ENCODE measurements at places on chromosomes 3 and 15. TPM values are rescaled to one million over a fixed set of nuclear protein-coding genes. Genes with fewer than 3 reads are reported as not detected.

The SLC38A3 gene
- 0.93 TPM for polyA plus RNA-seq

The C15orf62 gene
- 0.31 TPM for polyA plus RNA-seq

The GOLGA8H gene
- polyA plus RNA-seq = 0.25 TPM

The CTXN2 gene
- not detected for polyA plus RNA-seq

GRCh38 chr3:104908761-104909160, 457.9 kb upstream of the ALCAM start:
- no peak for DNase-seq

DNA sequence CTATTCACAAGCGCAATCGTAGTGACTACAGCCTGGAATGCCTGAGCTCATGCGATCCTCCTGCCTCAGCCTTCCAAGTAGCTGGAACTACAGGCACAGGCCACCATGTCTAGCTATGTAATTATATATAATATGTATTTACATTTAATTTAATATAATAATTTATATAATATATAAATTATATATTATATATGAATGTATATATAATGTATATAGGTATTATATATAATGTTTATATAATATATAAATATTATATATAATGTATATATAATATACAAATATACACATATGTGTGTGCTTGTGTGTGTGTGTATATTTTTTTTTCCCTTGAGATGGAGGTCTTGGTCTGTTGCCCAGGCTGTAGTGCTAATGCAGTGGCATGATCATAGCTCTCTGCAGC, 27.6 kb upstream of the ULK4 start:
- no peak for DNase-seq

- no peak for DNase-seq
Observed at GRCh38 chr15:65330934-65331645, 26.6 kb downstream of the RNU5B-1 start.

- no peak for DNase-seq
Observed at GRCh38 chr15:33616475-33616874, 305.7 kb downstream of the RYR3 start.

- DNase-seq = no peak
Observed at GRCh38 chr3:187926620-187927019, 181.4 kb upstream of the BCL6 start.

DNA sequence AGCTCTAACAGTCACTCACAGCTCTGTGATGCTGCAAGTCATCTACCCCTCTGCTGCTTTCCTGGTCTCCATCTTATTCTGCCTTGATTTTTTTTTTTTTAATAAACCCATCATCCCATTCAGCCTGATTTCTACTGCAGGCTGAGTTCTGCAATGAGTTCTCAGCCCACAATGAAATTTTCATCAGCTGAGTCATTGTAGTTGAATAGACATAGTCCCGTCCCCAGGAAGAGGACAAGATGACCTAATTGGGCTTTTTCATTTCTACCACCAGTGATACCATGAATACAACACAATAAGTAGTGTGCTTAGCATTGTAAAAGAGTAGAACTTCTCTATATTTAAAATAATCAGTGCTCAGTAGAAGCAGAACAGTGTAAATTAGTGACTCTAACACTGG, 59.3 kb downstream of the C3orf85 start:
- no peak for DNase-seq

DNA sequence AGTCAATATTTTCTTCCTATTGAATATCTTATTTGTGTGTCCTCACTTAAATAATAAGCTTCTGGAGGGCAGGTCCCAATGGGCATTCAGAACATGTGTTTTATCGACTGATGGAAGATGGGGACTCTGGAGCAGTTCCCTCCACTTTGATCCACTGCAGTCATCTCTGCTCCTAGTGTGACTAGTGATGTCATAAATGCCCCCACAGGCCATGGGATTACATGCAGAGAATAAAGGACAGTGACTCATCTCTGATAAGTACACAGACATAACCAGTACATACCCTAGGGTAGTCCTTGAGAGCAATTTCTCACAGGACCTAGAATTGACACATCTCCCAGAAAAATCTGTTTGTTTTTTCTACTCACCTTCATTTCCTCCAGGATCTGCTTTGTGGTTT, 49.4 kb upstream of the FMN1 start:
- no peak for DNase-seq

DNA sequence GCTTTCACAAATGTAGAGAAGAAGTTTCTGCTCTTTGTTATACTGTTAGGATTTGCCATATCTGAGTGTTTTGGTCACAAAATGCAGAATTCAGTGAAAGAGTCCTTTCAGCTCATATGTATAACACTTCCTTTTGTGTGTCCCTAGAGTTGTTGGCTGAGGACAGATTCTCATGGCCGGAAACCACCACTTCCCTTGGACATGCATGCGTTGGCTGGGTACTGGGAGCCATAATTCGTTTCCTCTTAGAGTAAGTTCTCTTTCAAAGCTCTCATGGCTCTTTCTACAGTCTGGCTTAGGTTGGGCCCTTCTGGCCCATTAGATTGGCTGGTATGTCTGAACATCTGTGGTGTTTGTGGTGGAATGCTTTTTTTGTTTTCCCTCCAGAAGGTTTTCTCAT, 298.5 kb downstream of the DIPK2A start:
- DNase-seq = no peak

DNA sequence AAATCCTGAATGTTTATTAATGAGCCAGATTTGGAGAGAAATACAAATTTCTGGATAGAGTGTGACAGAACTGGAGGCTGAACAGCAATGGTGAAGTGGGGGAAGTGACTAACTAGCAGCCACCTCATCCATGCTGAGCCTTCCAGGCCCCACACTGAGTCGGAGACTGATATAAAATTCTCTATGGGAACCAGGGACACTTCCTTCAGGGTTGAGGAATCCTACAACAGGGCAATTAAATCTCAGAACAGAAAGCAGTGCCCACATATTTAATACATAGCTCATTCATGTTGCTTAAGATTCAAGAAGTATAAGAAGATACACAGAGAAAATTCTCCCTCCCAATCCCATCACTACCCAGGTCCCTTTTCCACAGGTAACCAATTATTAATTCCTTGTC, 49.3 kb downstream of the HACD2 start:
- no peak for DNase-seq

- DNase-seq = peak; percentile 78
Observed at GRCh38 chr3:99846477-99847160, 29.0 kb downstream of the CMSS1 start.

DNA sequence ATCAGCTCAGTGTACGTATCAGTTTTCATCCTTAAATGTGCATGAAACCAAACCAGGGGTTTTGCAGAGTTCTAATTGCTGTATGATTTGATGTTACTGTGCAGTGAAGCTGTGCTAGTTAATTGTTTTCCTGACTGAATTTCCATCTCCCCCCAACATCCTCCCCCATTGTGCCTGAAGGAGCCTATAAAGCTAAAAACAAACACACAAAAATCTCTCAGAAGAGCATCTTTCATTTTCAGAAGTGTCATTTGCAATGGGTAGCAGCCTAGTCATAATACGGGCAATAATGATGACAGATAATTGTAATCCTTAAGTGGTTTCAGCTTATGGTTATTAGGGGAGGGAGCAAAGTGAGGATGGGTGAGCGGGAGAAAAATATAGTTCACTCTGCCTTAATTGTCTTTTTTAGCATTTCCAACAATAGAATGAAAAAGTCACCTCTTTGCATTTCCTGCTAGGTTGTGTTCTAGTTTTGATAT, 207.9 kb upstream of the TBL1XR1 start:
- DNase-seq = no peak

- DNase-seq = no peak
Observed at GRCh38 chr3:171365489-171365888, 94.7 kb downstream of the TNIK start.

DNA sequence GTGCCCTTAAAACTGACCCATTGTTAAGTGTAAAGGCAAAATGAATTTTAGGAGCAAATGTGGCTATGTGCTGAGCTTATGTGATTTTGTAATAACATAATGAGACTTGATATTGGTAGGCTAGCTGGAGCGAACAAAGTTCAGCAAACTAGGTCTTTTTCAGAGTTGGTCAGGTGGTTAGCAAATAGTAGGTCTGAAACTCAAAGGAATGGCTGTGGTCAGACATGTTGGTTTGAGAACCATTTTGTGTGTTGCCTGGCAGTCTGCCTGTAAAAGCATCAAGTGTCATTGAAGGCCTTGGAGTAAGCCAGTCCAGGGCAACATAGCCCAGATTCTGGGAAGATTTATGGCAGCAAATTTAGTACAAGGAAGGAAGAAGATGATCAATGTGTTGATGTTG, 16.4 kb downstream of the FBXO22 start:
- DNase-seq = no peak

GRCh38 chr15:42175671-42176070, 19.2 kb upstream of the PLA2G4F start:
- DNase-seq = no peak

DNA sequence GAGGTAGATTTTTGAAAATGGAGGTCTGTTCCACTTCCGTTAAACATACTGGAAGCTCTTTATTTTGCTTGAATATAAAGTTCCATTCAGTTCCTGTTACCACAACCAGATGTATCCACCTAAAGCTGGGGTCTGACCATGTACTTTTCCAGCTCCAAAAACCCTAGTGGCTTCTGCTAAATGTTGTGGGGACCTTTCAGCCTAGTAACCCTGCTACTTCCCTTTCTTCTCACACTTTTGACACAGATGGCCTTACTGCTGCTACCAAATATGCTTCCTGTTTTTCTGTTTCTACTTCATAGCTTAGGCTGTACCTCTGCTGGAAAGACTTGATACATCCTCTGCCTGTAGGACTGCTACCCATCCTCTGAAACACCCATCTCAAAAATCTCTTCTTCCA, 87.8 kb downstream of the COL6A6 start:
- no peak for DNase-seq

DNA sequence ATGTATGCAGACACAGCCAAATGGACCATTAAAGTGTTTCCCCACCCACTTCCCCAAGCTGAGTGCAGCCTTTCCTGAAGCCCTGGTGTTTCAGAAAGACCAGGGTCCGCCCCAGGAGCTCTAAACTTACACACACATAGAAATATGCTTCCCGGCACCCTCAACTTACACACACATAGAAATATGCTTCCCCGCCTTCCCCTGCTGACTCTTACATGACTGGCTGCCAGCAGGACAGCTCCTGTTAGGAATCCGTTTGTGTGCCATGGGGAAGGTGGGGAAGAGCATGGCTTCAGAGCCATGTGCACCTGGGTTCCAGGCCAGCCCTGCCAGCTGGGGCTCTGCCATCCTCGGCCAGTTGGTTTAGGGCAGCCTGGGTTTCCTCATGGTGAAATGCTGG, 3.6 kb downstream of the CLEC3B start:
- peak; percentile 34 for DNase-seq

GRCh38 chr3:65595222-65596028, 443.3 kb downstream of the MAGI1 start:
- no peak for DNase-seq

- peak; percentile 64 for DNase-seq
Observed at GRCh38 chr3:126259411-126260391, 79.3 kb upstream of the ALDH1L1 start.

DNA sequence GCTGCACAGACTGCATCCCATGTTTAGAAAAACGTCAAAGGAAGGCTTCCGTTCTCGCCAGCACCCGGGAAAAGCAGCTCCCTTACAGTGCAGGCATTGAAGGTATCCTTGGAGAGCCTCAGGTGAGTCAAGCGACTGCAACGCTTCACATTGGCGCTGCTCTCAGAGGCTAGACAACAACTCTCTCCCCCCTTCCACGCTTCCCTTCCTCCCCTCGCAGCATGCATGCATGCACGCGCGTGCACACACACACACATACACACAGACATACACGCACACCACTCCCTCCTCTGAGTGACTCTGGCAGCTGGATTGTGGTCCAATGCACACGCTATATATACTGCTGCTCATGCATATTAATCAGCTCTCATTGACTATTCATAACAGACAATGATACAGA, 191.1 kb downstream of the PDZRN3 start:
- peak; percentile 78 for DNase-seq

- no peak for DNase-seq
Observed at GRCh38 chr3:101842245-101842934, 6.9 kb upstream of the NFKBIZ start.

DNA sequence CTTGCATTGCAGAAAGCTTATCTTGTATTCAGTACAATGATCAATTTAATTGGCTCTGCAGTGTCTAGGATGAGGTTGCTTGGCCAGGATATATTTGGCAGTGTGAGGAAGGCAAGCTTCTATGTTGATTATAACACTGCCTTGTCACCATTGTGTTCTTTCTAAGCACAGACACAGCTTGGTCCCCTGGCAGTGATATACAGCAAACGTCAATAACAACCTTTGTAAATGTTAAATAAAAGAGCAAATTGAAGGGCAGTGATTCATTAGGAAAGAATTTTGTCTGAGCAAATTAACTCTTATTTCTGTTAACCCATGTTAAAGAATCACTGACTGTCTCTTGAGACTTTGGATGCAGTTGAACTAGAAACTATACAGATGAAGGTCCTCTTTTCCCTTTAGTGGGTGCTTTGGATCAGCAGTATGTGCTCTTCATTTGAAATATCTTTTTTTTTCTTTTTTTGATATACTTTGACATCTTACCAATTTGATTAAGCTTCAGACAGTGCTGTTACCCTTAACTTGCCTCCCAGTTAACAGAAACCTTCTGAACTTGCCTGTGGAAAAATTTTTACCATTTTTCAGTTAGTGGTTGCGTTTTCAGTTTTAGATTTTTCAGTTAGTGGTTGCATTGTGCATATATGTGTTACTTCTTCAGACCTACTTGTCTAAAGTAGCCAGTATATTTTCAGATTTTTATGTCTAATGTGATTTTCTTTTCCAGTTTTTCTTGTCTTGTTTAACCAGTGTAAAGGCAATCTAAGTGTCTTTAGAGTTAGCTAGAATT, 199.8 kb downstream of the TCF12 start:
- no peak for DNase-seq

- DNase-seq = peak; percentile 57
Observed at GRCh38 chr3:157127831-157128767, 31.8 kb downstream of the CCNL1 start.

- no peak for DNase-seq
Observed at GRCh38 chr3:108713816-108714215, 43.4 kb downstream of the RETNLB start.

DNA sequence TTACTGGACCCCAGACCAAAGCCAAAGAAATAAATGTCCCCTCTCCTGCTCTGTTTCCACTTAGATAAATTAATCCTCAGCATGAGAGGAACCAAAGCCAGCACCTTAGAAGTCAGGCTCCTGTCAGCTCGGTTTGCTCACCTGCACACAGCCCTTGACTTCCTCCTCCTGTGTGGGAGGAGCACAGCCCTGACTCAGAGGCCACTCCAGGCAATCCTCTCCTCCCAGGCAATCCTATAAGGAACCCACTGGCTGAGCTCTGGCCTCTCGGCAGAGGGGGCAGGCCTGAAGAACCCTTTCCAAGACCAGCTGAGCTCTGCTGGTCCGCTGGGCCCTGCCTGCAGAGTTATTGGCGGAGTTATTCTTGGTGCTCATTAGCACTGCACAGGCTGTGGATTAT, 30.8 kb downstream of the LIPC start:
- DNase-seq = peak; percentile 67

DNA sequence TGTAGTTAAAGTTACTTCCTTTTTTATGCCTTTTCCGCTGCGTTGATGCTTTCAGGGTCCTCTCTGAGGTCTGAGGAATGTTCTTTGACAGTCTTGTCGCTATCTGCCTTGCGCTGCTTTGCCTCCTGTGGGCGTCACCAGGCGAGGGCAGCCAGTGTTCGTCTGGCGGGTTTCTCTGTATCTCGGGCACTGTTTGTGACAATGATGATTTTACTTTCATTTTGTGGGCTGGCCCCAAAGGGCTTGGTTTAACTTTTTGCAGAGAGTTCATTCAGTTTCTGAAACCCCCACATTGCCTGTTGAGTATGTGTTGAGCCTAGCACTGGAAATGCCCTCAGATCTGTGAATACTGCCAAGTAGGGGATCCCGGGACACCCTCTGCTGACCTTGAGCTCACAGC, 24.6 kb upstream of the SACM1L start:
- peak; percentile 74 for DNase-seq

- no peak for DNase-seq
Observed at GRCh38 chr3:30613133-30613825, 6.9 kb downstream of the TGFBR2 start.

Measured in stomach (tissue), 19 donors.